ENCODE measurements at places on chromosomes 1 and 21.
A peak's percentile ranks its signal among the peaks of the same experiment; 100 is the strongest.

DNA sequence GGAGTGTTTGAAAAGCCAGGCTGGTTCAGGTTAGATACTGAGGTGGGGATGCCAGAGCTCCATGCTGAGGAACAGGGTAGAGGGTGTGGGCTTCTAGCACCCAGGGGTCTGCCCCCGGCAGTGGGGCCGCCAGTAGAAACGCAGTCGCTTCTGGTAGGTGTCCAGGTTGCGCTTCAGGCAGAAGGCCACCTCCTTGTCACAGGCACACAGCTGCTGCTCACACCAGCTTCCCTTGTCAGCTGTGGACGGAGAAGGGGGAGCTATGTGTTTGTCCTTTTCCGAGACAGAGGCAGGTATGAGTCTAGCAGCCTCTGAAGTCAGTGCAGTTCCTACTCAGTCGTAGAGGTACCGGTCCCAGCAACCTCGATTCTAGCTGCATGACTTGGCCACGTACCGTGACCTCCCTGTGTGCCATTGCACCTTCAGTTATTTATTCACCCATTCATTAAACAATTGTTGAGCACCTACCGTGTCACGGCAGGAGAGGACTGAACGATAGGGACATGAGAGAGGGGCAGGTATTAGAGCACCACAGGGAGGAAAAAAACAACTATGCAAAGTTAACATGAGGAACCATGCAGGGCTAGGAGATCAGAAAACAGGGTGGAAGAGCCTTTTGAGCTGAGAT, 5.2 kb downstream of the PLA2G2D start:
- no peak for DNase-seq

GRCh38 chr1:69551476-69552324, 16.0 kb upstream of the LRRC7 start:
- DNase-seq, result no peak

DNA sequence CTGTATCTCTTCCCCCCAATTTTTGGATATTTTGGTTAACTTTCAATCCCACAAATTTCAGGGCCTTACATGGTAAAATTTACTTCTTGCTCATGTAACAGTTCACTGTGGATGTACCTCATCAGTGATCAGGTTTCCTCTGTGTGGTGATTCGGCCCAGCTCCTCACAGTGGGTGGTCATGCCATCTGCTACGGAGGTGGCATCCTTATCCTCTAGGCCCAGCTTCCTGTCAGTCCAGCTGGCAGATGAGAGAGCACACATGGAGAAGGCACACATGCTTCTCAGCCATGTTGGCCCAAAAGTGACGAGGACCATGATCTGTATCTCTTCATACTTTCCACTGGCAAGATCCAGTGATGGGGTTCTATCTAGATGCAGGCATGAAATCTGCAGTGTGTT, 27.2 kb downstream of the PCBP3 start:
- peak; percentile 4 for DNase-seq

DNA sequence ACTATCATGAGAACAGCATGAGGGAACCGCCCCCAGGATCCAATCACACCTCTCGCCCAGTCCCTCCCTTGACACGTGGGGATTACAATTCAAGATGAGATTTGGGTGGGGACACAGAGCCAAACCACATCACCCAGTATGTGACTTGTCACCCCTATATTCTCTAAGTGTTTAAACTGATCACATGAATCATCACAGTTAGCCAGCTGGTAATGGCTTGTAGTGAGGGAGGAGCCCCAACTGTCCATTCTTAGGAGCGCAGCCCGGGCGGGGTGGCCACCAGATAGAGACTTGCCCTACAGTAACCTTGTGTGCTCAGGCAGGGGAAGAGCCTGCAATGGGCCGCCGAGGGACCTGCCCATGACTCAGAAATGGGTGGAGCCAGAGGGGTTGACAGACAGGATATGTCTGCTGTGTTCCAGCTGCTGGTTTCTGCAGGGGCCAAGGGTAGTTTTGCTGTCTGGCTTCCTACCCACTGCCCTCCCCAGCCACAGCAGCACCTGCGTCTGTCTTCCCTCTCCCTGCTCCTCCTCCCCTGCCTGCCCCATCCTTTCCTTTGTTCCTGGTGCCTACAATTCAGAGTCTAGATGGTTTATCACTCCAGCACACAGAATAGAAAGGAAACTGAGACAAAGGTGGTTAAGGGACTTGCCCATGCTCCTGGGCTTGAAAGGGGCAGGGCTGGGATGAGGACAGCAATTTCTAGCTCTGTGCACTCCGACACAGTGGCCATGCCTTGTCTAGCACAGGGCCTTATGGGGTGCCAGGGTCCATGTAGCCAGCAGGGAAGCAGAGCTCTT, 9.2 kb downstream of the ABCG1 start:
- peak; percentile 99 for DNase-seq

DNA sequence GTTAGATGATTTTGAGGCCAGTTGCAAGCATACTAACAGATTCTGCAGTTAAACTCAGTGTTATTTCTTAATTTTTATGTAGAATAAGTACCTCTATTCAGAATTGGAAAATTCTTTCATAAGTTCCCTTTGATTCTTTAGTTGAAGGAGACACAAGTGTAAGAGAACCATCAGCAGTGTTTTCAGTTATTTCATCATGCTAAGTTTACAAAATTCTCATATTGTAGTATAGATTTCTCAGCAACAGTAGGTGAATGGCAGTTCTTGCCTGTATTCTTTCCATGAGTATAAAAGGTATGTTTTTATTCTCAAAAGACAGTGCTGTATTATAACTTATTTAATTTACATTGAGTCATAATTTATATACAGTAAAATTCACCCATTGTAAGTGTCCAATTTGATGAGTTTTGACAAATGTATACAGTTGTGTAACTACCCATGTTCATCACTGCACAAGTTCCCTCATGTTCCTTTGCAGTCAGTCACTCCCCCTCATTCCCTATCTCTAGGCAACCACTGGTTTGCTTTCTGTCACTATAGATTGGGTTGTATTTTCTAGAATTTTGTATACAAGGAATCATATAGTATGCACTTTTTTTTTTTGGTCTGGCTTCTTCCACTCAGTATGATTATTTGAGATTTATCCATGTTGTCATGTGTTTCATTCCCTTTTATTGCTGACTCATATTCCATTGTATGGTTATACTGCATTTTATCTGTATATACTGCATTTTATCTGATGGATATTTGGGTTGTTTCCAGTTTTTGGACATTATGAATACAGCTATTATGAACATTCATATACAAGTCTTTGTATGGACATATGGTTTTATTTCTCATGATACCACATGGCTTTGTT, 3.9 kb downstream of the RPS6KC1 start:
- no peak for DNase-seq

DNA sequence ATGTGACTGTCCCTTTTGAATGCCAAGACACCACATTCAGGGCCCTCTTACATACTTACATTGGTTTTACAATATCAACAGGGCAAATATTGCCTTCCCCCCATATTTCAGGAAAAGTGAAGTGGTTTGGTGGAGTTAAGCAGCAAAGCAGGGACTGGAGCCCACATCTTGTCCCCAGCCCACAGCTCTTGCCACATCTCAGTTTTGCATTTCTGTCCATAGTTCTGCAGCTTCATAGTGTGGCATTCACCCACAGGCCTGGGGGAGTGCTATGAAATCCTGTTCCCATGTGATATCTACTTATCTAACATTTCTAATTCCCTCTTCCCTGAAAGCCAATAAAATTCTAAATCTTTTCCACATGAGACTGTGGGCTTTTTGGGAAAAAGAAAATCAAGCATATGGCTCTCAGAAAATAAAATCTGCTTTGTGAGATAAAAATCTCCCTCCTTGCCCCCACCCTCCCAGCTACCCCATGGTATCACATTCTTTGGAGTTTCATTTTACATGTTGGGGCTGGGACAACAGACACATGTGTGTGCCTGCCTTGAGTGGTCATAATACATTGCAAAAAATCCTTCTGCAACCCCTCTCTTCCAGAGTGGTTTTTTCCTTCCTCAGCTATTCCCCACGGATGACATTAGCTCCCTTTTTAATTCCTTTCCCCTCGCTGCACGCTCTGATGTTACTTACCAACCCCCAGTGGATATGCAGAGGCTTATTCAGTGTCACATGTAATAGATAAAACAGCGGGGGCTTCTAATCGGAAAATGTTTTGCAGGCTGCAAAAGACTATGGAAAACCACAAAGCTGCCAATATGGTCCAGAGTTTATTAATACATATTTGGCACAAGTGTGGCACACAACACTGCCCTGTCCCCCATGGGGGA, 20.5 kb upstream of the CD2 start:
- no peak for DNase-seq

DNA sequence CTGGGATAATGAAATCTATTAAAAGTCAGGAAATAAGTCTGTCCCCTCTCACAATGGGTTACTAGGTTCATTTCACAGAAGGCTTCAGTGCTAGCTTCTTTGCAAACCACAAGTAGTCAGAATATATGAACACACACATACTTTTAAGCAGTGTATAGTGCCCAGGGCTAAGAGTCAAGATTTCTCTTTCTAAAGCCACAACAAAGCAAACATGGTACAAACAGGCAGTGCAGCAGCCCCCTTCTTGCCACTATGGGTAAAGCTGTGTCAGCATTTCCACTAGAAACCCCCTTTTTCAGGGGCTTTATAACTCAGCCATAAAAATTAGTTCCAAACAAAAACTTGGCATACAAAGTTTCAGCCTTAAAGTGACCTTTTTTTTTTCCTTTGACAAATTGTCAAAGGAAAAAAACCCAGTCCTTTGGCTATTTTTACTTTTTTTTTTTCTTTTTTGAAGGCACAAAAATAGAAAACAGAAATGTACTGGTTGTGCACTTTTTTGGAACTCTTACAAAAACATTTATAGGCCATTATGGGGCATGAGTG, 315.4 kb downstream of the LMO4 start:
- peak; percentile 10 for DNase-seq

DNA sequence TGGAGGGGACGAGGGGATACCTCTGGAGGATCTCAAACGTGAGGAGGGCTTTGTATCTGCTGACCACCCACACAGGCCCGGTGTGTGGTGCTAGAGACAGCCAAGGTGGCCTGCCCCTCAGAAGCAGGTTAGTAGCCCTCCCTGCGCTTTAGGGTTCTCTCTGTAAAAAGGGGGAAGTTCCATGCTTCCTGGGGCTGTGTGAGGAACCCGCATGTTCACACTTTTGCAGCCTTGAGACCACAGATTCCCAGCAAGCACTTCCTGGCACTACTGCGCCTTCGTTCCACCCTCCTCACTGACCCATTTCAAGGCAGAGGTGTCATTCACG, 7.9 kb upstream of the GUCA2B start:
- peak; percentile 69 for DNase-seq

DNA sequence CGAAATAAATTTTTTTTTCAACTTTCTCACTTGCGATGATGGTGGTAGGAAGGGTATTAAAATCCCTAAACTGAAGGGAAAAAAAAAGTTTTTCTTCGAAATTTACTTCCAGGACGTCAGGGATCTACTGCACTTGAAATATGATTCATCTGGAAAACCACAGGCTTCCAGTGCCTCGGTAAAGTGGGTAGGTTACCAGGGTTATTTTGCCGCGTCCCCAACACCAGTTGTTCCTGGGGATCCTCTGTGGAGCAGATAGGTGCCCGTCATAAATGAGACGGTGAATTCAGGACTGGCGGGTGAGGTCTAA, 773 bp downstream of the RABIF start:
- no peak for DNase-seq

DNA sequence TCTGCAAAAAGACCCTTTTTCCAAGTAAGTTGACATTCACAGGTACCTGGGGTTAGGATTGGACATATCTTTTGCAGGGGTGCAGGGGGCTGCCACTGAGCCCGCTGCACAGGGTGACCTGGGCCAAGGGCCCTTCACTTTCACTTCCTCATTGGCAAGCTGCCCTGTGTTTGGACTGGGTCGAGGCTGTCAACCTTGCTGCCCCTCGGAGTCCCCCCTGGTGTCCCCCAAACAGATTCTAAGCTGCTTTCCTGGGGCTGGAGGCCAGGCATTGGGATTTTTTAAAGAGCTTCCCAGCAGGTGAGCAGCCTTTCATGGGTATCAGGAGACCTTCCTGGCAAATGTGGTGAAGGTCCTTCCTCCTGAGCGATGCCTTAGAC, 7.9 kb upstream of the UMODL1 start:
- peak; percentile 60 for DNase-seq

- DNase-seq, result no peak
These were observed 67.7 kb downstream of the SELENOF start for GRCh38 chr1:86846164-86846647.

DNA sequence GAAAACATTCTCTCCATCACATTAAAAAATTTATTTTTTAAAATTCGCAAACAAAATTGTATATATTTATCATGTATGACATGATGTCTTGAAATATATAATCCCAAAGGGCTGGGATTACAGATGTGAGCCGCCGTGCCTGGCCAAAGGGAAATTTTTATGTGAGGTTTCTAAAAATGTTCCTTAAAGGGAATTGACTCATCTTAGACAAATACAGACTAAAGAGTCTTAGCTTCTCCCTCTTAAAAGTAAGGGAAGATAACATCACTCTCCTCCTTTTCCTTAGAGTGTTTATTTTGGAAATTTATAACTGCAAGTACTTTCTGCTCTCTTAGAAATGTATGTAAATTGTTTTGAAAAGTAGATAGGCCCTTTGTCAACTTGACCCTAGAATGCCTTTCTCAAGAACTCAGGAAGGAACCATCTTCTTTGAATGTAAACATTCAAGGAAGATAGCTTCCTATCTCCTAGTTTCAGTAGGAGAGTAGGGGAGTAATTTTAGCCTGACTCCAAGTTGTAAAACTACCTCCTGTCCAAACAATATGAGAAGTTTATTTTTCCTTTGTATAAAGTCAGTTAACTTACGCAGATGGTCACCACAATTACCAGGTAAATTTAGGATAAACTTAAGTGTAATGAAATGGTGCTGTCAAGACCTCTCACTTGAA, 59.5 kb downstream of the C21orf91 start:
- DNase-seq, result no peak

DNA sequence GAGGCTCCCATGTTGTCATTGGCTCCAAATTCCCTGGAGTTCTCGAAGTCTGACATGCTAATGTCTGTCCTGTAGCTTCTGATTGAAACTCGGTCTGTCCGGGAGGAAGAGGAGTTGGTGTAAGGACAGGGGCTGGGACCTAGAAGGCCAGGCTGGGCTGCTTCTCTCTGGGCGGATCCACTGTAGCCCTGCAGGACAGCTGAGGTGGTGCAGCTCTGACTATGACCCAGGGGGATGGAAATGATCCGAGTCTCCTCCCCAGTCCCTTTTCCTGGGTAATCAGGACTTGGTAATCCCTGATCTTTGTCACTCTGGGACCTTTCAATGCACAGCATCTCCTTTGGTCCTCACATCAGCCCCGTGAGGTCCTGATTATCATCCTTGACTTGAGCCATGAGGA, 10.0 kb upstream of the FCMR start:
- DNase-seq, result no peak

All from common myeloid progenitor, CD34-positive (primary cell).